ENCODE measurements at places on chromosomes 3 and 15.

GRCh38 chr15:52466716-52467115 is 62.0 kb downstream of the MYO5A start:
- DNase-seq, result no peak

GRCh38 chr15:89631902-89632264 is 23.4 kb downstream of the KIF7 start:
- DNase-seq, result no peak

DNA sequence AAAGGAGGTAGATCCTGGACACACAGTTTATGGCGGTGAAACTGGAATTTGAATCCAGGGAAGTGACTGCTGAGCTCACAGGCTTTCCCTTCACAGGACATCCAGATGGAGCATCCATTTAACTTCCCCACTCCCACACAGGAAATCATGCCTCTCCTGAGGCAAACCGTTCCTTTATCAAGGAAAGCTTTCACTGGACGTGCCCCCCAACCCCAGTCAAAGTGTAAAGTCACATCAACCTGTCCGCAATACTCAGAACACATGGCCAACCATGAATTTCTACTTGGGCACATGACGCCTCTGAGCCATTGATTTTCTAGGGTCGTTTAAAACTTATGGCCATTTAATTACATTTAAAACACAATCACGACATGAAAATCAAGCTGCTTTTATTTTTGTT is 2.9 kb downstream of the PCOLCE2 start:
- no peak for DNase-seq

DNA sequence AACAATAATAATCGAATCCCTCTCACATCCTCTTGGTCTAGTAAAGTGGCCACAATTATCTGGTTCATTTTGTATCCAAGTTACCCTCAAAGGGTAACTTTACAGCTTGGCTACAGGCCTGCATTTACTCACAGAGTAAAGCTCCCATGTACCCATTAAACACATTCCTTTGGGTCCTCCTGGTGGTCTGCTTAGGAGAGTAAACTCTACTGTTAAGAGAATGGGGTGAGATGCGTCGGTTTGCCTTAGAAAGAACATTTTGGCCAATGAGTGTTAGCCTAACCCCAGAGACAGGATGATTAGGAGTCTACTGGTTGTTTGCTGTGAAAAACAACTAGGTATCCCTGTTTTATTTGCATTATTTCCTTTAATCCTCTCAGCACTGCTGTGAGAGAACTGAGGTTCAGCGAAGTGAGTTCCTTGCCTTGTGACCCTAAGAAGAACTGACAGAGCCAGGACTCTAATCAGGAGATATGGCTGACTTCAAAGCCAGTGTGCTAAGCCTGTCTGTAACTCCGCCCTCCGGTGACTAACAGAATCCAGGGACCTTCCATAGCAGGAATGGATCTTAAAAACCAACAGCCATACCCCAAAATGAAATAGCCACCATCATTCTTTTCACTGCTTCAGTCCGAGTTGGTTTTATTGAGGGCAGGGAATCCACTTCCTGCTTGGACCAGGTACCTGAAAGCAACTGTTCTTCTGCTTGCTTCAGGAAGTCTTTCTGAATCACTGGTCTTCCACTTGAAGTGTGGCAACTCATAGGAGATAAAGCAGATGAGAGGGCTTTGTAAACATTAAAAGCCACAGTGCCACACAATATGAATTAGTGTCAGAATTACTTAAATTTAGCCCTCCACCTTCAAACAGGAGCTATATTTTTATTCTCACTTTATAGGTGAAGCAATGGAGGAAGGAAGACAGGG is 317.3 kb upstream of the WNT5A start:
- DNase-seq, result no peak

GRCh38 chr15:69663982-69664381 is 211.4 kb downstream of the RPLP1 start:
- DNase-seq, result no peak

- DNase-seq, result no peak
Observed at GRCh38 chr3:189911001-189911400, 209.7 kb downstream of the P3H2 start.

- DNase-seq, result no peak
Observed at GRCh38 chr15:64891561-64891960, 20.1 kb upstream of the ANKDD1A start.

DNA sequence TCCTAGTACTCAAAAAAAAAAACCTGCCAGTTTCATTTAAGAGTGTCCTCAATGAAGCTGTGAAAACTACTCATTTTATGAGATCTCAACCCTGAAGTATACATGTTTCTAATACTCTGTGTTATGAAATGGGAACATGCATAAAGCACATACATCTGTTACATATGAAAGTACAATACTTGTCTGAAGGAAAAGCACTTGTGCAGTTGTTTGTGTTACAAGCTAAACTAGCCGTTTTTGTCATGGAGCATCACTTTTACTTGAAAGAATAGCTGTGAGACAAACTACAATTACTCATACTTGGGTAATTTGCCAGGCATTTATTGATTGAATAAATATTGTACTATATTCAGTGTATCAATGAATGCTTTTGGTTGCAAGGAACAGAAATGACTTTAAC is 72.7 kb downstream of the TIPARP start:
- DNase-seq, result no peak

DNA sequence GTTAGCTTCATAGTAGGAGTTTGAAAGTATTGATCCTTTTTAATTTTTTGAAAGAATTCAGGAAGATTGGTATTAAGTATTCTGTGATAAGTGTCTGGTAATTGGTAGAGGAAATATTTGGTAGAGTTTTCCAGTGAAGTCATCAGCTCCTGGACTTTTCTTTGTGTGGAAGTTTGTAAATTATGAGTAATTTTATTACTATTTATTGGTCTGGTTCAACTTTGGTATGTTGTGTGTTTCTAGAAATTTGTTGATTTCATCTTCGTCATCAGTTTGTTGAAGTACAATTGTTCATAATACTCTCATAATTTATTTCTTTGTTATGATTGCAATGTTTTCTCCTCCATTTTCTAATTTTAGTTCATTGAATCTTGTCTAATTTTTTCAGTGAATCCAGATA is 832.0 kb downstream of the OTOL1 start:
- no peak for DNase-seq

DNA sequence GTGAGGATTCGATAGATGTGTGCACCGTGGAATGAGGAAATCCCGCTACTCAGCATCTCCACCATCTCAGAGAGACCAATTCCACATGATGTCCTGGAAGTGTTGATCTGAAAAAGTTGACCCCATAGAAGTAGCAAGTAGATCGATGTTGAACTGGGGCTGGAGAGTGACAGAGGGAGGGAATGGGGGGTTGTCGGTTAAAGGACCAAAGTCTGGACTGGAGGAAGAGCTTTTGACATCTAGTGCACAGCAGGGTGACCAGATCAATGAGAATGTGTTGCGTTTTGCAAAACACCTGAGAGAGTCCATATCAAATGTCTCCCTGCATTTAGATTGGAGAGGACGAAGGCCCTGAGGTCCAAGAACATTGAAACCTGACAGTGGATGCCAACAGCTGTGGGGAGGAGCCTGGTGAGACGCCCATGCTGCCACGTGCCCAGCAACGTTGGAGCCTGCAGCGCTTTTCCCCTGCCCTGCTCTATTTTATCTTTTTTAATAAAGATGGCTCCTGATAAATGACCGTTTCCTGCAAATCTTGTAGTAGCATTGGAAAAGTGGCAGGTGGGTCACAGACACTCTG is 30.1 kb upstream of the RPL32 start:
- no peak for DNase-seq

DNA sequence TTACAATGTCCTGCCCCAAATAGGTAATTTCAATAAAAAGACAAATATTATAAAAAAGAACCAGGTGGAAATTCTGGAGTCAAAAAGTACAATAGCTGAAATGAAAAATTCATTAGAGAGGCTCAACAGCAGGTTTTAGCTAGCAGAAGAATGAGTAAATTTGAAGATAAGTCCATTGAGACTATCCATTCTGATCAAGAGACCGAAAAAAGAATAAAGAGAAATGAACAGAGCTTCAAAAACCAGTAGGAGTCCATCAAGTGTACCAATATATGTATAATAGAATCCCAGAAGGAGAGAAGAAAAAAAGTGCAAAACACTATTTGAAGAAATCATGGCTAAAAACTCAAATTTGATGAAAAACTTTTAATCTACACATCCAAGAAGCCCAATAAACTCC is 60.5 kb upstream of the POMGNT2 start:
- no peak for DNase-seq

GRCh38 chr3:46845397-46845859 is 17.8 kb downstream of the MYL3 start:
- DNase-seq, result peak; percentile 7
